ENCODE measurements at places on chromosomes 4 and X.

GRCh38 chrX:53642337-53642736 is 44.2 kb downstream of the HUWE1 start:
- no peak for DNase-seq

DNA sequence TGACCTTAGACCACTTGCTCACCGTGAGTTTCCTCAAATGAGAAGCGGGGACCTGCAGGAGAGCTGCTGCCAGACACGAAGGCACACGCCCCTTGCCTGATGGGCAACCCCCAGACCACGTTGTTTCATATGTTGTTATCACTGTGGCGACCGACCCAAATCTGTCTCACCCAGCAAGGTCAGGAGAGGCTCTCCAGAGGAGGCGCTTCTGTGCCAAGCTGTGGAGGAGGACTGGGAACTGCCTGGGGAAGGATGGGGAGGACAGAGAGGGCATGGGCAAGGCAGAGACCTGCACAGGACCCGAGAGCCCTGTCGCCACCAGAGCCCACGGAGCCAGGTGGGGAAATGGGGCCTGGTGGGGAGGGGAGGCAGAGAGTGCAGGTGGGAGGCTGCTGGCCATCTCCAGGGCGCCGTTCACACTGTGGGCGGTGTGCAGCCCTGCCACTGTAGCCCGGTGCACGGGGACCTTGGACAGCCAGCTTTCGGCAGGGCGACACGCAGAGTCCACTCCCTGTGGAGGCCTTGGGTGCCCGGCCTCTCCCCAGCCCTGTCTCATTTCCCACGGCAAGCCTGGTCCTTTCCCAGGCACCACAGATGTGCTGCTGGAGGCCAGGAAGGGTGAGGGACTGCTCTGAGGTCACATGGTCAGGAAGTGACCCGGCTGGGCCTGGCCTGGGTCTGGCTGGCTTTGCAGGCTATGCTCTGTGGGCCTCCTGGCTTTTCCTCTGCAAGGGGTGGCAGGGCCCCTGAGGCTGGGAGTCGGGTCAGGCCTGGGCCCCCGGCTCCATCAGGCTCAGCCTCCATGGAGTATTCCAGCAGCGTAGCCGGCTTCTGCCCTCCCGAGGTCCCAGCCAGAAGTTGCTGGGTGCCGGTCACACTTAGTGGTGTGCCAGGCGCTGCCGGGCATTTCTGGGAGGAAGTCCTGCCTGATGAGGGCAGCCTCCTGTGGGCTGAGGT is 3.2 kb downstream of the HTRA3 start:
- no peak for DNase-seq

DNA sequence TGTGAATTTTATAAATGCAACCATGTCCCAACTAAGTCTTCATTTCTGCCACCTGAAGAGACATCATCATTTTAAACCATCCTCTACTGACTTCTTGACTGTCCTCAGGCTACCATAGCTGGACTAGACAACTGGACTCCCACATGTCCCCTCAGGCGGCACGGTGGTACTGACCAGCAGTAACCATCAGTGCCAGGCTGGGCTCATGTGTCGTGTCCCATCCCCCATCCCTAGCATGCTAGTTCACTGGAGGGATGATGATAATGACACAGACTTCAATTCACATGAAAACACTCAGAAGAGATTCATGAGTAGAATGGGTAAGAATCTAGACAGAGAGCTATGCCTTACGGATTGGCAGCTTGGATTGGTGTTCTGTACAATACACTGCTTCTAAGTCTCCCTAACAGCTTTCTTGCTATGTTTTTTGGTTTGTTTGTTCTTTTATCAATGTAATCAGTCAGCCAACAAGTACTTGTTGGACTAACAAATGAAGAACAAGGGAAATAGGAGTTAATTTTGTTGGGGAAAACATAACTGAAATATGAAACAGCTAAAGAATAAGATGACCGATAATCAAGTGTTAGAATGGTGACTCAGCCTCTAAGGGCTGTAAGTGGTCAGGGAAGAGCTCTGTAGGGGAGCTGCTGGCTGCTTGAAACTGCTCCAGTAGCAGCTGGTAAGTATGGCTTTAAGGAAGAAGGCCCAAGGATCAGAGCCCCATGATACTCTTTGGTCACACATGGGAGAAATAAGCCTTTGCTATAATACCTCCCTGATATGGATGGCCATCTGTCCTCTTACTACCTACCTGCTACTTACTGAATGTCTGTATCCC is 10.3 kb downstream of the ZDHHC9 start:
- DNase-seq = peak; percentile 67

DNA sequence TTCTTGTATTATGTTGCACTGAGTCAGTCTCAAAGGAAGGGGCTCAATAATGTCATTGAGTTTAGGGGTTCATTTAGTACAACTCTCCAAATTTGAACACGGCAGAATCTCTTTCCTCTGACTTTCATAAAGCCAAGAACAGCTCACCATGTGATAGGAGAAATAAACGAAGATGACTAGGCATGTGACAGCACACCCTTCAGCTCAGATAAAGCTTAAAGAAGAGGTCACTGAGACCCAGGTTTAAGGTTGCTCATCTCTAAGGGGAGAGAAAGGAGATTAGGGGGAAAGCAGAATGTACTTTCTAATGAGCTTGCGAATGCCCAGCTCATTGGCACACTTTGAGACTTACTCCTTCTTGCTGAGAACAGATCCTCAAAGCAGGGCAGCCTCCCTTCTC is 89.0 kb downstream of the PLAC1 start:
- DNase-seq = no peak

All from Ammon's horn (tissue), 1 donor.